ENCODE measurements at places on chromosomes 16 and 17. TPM values are rescaled to one million over a fixed set of nuclear protein-coding genes. Genes with fewer than 3 reads are reported as not detected.

DNA sequence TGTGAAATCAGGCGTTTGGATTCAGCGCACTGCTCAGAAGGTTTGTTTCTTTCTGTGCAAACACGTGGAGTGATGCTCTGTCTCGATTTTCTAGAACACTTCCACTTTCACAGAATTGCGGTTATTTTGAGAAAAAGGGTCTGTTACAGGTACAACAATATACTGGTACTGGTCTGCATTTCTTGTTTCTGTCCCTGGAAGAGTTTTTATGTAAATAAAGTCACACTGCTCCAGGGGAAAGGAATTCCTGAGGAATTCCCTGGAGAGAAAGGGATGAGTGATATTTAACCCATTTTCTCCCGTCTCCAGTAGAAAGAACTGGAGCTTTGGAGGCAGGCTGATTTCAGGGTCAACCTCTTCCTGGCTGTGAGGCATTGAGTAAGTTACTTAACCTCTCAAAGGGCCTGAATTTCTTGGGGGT is 16.2 kb upstream of the RMI2 start:
- H3K4me1 ChIP-seq = peaks cover 65% of the 10 kb centered on the region
- H3K4me3 ChIP-seq = peak overlapping the region; percentile 71
- H3K36me3 ChIP-seq = peaks cover 31% of the 10 kb centered on the region
- H3K27ac ChIP-seq = peak overlapping the region; percentile 94

GRCh38 chr17:62611292-62611691 is 16.2 kb upstream of the MRC2 start:
- no peaks in the 10 kb centered on the region for H3K27me3 ChIP-seq
- H3K4me1 ChIP-seq = peaks cover 10% of the 10 kb centered on the region
- H3K27ac ChIP-seq = peak overlapping the region; percentile 17
- H3K36me3 ChIP-seq = peaks cover 61% of the 10 kb centered on the region

GRCh38 chr17:33595828-33596227 is 302.7 kb upstream of the ASIC2 start:
- no peak for DNase-seq
- H3K36me3 ChIP-seq = no peaks in the 10 kb centered on the region
- H3K27me3 ChIP-seq = peaks cover 3% of the 10 kb centered on the region
- H3K4me3 ChIP-seq = no peak overlapping the region

- peaks cover 24% of the 10 kb centered on the region for H3K36me3 ChIP-seq
- peak overlapping the region; percentile 98 for H3K27ac ChIP-seq
- DNase-seq = peak; percentile 74
- H3K4me1 ChIP-seq = peaks cover 84% of the 10 kb centered on the region
Observed at GRCh38 chr17:418421-418751, 65.8 kb upstream of the RPH3AL start.

Gene IGFBP4
- 65.2 TPM for total RNA-seq

- no peaks in the 10 kb centered on the region for H3K27me3 ChIP-seq
- DNase-seq = no peak
- no peak overlapping the region for H3K27ac ChIP-seq
- peaks cover 27% of the 10 kb centered on the region for H3K36me3 ChIP-seq
Observed at GRCh38 chr16:3825103-3825502, 55.4 kb downstream of the CREBBP start.

- H3K36me3 ChIP-seq = no peaks in the 10 kb centered on the region
- no peak overlapping the region for H3K4me3 ChIP-seq
- no peaks in the 10 kb centered on the region for H3K4me1 ChIP-seq
- no peaks in the 10 kb centered on the region for H3K27me3 ChIP-seq
- no peak overlapping the region for H3K27ac ChIP-seq
Observed at GRCh38 chr16:61829631-61830030, 206.6 kb downstream of the CDH8 start.

GRCh38 chr16:11450136-11450535 is 104.9 kb downstream of the RMI2 start:
- H3K4me1 ChIP-seq = no peaks in the 10 kb centered on the region
- H3K27ac ChIP-seq = no peak overlapping the region
- H3K36me3 ChIP-seq = no peaks in the 10 kb centered on the region
- no peak overlapping the region for H3K4me3 ChIP-seq
- DNase-seq = no peak

DNA sequence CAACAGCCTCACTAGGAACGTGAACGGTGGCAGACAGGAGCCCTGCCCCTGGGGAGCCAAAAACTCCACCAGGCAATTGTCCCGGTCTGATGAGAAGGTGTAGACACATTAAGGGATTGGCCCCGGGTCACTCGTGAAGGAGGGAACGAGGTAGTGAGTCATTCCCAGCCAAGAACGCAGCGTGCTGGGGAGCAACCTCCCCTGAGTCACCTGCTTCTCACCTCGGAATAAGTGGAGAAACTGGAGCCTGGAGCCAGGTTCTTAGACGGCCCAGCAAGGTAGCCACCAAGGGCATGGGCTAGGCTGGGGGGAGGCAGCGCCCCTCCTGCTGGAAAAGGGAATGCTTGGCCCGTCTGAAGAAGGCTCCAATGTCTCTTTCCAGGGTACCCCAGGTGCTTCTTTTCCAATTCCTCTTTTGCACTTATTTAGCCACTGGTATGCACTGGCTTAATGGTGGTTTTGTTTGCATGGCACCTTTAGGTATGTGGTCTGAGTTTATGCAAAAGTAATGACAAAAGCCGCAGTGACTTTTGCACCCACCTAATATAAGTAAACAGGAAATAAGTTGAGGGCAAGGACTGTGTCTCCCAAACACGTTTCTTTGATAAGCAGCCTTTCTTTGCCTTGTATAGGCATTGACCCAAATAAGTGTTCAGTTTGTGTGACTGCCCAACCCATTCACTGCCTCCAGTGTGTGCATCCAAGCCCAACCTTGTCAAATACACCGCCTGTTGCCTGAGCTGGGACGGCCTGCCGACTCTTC is 1.8 kb upstream of the HELZ start:
- H3K36me3 ChIP-seq = peaks cover 15% of the 10 kb centered on the region
- H3K4me1 ChIP-seq = peaks cover 33% of the 10 kb centered on the region
- H3K4me3 ChIP-seq = peak overlapping the region; percentile 73
- H3K27ac ChIP-seq = peak overlapping the region; percentile 84
- no peaks in the 10 kb centered on the region for H3K27me3 ChIP-seq
- peak; percentile 28 for DNase-seq

GRCh38 chr16:28140788-28141618 is 70.8 kb downstream of the XPO6 start:
- H3K27me3 ChIP-seq = no peaks in the 10 kb centered on the region
- H3K36me3 ChIP-seq = peaks cover 62% of the 10 kb centered on the region
- peak; percentile 87 for DNase-seq
- H3K4me3 ChIP-seq = peak overlapping the region; percentile 67
- peak overlapping the region; percentile 99 for H3K27ac ChIP-seq
- H3K4me1 ChIP-seq = peaks cover 91% of the 10 kb centered on the region

Gene CCDC154
- 1.9 TPM for total RNA-seq

- no peak for DNase-seq
- peak overlapping the region; percentile 31 for H3K27ac ChIP-seq
- H3K4me1 ChIP-seq = peaks cover 32% of the 10 kb centered on the region
- peaks cover 11% of the 10 kb centered on the region for H3K36me3 ChIP-seq
Observed at GRCh38 chr17:42025191-42025579, 5.3 kb downstream of the NKIRAS2 start.

DNA sequence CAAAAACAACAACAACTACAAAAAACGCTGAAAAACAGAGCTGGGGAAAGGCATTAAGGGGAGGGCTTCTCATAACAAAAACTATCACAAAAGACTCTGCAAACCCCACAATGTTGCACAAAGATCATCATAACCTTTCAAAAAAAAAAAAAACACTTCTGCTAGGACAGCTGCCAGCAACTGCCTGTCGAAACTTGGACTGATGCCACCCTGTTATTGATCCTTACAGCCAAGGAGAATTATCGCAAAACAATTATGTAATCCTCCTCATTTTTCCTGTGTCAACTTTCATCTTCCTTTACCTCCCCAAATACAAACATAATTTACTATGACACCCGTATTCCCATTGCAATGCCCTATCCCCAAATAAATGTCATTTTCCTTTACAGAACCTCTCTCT is 9.3 kb downstream of the CCDC40 start:
- H3K4me1 ChIP-seq = no peaks in the 10 kb centered on the region
- H3K27ac ChIP-seq = no peak overlapping the region
- no peak for DNase-seq
- no peak overlapping the region for H3K4me3 ChIP-seq
- H3K36me3 ChIP-seq = no peaks in the 10 kb centered on the region

Gene SMTNL2
- not detected for total RNA-seq

Gene MAP3K3
- total RNA-seq = 38.7 TPM

DNA sequence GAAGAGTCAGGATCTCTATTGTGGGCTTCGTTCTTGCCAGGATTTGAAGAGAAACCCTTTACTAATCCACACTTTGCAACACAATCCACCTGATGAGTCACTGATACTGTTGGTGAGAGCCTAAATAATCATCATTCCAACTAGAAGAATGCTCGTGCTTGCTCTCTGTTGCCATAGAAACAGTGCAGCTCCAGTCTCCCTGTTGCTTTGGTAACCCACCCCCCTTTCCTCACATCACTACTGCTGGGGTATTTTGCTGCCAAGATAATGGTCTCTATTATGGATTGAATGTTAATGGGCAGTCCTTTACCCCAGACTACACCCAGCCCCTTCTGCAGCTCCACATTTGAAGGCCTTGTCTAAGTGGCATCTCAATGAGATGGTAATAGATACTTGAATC is 190.4 kb downstream of the ABCC12 start:
- no peak overlapping the region for H3K27ac ChIP-seq
- no peaks in the 10 kb centered on the region for H3K4me1 ChIP-seq
- no peak overlapping the region for H3K4me3 ChIP-seq
- no peak for DNase-seq
- no peaks in the 10 kb centered on the region for H3K27me3 ChIP-seq

Gene TNFRSF12A
- total RNA-seq = 2.1 TPM

- peaks cover 26% of the 10 kb centered on the region for H3K4me1 ChIP-seq
- no peak overlapping the region for H3K4me3 ChIP-seq
- DNase-seq = no peak
- peaks cover 6% of the 10 kb centered on the region for H3K27me3 ChIP-seq
- no peak overlapping the region for H3K27ac ChIP-seq
- H3K36me3 ChIP-seq = no peaks in the 10 kb centered on the region
Observed at GRCh38 chr16:20671903-20672302, 25.6 kb downstream of the ACSM1 start.

- H3K27me3 ChIP-seq = peaks cover 35% of the 10 kb centered on the region
- H3K27ac ChIP-seq = no peak overlapping the region
- DNase-seq = no peak
- no peaks in the 10 kb centered on the region for H3K4me1 ChIP-seq
- H3K4me3 ChIP-seq = no peak overlapping the region
Observed at GRCh38 chr16:84843149-84844048, 23.6 kb downstream of the CRISPLD2 start.

GRCh38 chr17:14840616-14841231 is 424.4 kb downstream of the PMP22 start:
- no peaks in the 10 kb centered on the region for H3K27me3 ChIP-seq
- H3K27ac ChIP-seq = no peak overlapping the region
- no peaks in the 10 kb centered on the region for H3K4me1 ChIP-seq
- H3K36me3 ChIP-seq = no peaks in the 10 kb centered on the region

DNA sequence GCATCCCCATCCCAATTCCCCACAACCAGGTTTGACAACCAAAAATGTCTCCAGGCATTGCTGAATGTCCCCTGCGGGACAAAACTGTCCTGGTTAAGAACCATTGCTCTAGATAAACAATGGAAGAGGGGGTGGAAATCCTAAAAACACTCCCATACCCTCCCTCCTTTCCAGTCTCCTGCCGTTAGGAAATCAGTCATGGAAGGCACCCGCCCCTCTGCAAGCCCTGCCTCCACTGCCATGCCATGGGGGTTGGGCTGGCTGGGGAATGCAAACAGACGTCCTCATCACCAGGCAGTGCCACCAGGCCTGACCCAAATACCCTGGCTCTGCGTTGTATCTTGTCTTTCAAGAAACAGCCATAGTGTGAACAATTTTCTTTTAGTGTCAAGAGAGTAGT is 57.5 kb downstream of the CYTH1 start:
- H3K27me3 ChIP-seq = no peaks in the 10 kb centered on the region
- peak overlapping the region; percentile 54 for H3K4me3 ChIP-seq
- peaks cover 33% of the 10 kb centered on the region for H3K36me3 ChIP-seq

GRCh38 chr16:50173316-50173715 is 20.2 kb downstream of the TENT4B start:
- H3K4me3 ChIP-seq = no peak overlapping the region
- no peak overlapping the region for H3K27ac ChIP-seq
- peaks cover 24% of the 10 kb centered on the region for H3K36me3 ChIP-seq
- no peaks in the 10 kb centered on the region for H3K27me3 ChIP-seq
- DNase-seq = no peak

DNA sequence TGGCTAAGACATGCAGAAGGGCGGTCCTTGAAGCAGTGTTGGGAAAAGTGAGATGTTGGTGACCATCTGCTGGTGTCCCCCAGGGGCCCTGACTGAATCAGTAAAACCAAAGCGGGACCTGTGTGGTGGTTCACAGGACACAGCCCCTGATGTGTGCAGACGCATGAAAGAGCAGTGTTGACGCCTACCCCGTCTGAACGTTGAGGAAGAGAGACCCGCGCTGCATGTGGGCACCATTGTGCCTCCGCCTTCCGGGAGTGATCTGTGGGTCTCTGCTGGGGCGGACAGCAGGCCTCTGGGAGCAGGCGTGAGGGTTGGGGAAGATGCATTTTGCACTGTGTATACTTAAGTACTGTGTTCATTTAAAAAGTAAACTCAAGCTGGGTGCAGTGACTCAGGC is 31.6 kb downstream of the MGRN1 start:
- DNase-seq = no peak
- H3K36me3 ChIP-seq = peaks cover 33% of the 10 kb centered on the region

- H3K4me3 ChIP-seq = no peak overlapping the region
- peaks cover 18% of the 10 kb centered on the region for H3K27me3 ChIP-seq
- no peak overlapping the region for H3K27ac ChIP-seq
- no peaks in the 10 kb centered on the region for H3K4me1 ChIP-seq
- no peaks in the 10 kb centered on the region for H3K36me3 ChIP-seq
- DNase-seq = no peak
Observed at GRCh38 chr16:86221085-86221484, 289.2 kb upstream of the FOXF1 start.

GRCh38 chr17:73560661-73561060 is 83.6 kb downstream of the SDK2 start:
- H3K36me3 ChIP-seq = no peaks in the 10 kb centered on the region
- H3K27ac ChIP-seq = peak overlapping the region; percentile 50
- H3K4me1 ChIP-seq = peaks cover 13% of the 10 kb centered on the region
- no peak for DNase-seq

DNA sequence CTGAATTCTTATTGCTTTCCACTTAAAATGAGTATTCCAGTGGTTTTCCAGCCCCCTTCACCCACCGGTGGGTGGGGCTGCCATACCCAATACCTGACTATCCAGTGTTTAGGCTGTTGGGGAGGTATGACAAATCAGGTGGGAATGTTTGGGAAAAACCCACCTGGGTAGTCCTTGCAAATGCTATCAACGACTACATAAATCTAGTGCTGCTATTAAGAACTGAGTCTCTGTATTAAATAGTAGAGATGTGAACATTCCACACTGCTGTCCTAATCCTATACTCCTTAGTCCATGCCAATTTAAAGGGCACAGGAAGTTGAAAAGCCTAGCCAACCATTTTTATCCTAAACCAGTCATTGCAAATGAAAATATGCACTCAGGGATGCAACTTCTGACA is 126.6 kb downstream of the AXIN2 start:
- peaks cover 13% of the 10 kb centered on the region for H3K4me1 ChIP-seq
- no peak overlapping the region for H3K4me3 ChIP-seq
- H3K27me3 ChIP-seq = peaks cover 12% of the 10 kb centered on the region
- DNase-seq = no peak
- no peaks in the 10 kb centered on the region for H3K36me3 ChIP-seq

- no peak overlapping the region for H3K4me3 ChIP-seq
- H3K4me1 ChIP-seq = peaks cover 29% of the 10 kb centered on the region
- no peak for DNase-seq
- H3K27ac ChIP-seq = peak overlapping the region; percentile 33
Observed at GRCh38 chr16:24188021-24188542, 68.1 kb upstream of the CACNG3 start.

GRCh38 chr17:48678141-48678971 is 44.0 kb downstream of the PRAC1 start:
- H3K27me3 ChIP-seq = peaks cover 60% of the 10 kb centered on the region
- DNase-seq = peak; percentile 67
- H3K4me1 ChIP-seq = peaks cover 4% of the 10 kb centered on the region

Data from activated CD4-positive, alpha-beta T cell treated with anti-CD3 and anti-CD28 coated beads, Interleukin-2, amount 10 ng/mL, durations not matched to agents 7 days and 5 days (primary cell).